ENCODE measurements at places on chromosomes 13 and 19.

- DNase-seq, result no peak
These were observed 26.3 kb downstream of the EPS15L1 start for GRCh38 chr19:16445238-16446107.

DNA sequence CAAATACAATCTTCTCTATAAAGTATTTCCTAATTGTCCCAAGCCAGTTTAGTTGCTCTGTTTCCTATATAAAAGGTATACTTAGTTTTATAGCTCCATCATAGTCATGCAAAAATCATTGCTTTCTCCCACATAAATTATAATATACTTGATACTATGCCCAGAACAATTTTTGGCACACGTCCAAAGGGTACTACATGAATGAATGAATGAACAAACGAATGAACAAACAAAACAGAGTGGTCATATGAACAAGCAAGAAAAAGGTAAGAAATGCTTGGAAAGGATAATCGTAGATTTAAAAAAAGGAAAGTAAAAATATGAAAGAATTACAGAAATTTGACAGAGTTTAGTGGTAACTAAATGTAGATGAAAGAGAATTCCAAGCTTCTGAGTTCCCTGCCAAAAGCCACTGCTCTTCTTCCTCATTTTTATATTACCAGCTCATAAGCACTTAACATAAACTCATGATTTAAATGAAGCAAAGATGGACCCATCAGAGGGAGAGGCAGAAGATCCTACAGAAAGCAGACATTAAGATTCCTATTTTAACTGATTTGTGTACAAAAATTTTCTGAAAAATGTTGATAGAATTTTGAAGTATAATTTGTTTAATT is 123.2 kb downstream of the ENOX1 start:
- no peak for DNase-seq

- DNase-seq, result no peak
These were observed 3.2 kb downstream of the NFIC start for GRCh38 chr19:3369337-3370213.

DNA sequence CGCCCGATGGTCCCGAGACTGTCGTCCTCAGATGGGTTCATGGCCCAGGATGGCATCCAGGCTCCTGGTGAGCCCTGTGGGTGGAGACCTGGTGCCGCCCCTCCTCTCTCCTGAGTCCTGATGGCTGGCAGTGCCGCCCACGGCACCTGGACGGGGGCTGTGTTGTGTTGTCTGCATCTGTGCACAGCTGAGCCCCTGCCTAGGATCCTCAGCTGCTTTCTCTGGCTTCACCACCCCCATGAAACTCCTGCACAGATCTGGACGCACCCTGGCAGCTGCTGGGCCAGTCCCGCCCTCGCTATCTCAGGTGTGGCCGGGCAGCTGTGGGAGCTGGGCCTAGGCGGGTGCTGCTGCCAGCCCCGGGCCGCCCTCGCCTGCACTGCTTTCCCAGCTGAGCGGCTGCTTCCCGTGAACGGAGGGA is 27.7 kb downstream of the MCF2L start:
- DNase-seq, result no peak

GRCh38 chr13:55234311-55234710 is 1906.4 kb upstream of the PRR20A start:
- DNase-seq, result no peak

DNA sequence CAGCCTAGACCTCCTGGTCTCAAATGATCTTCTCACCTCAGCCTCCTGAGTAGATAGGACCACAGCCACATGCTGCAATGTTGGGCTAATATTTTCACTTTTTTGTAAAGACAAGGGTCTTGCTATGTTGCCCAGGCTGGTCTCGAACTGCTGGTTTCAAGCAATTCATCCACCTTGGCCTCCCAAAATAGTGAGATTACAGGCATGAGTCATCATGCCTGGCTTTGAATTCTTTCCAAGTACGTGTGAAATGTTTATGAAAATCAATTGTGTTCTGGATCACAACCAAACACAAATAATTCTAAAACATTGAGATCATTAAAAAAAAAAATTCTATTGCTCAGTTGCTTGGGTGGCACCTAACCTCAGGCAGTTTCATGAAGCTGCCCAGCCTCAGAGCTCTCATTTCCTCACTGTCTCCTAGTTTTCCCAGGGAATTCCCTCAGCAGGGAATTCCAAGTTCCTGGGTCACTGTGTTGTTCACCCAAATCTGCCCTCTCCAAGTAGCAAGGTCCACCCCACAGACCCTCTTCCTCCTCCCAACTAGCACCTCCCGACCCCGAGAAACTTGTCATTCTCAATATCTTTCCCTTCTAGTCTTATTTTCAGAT is 44.8 kb downstream of the ING1 start:
- DNase-seq, result no peak

GRCh38 chr13:21033856-21034602 is 27.4 kb downstream of the LATS2 start:
- DNase-seq, result no peak

- no peak for DNase-seq
These were observed 14.6 kb downstream of the AKT2 start for GRCh38 chr19:40270362-40271089.

DNA sequence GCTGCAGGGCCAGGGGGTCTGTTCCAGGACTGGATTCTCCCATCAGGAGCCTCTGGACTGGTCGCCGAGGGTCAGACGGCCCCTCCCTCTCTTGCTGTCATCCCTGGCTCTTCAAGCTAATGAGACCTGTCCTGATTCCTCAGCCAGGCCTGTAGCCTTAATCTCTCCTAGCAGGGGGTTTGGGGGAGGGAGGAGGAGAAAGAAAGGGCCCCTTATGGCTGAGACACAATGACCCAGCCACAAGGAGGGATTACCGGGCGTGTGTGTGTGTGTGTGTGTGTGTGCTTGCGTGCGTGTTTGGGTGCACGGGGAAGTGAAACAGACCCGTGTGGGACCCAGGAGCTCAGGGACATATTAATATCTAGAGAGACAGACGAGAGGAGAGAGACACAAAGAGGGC is 1.9 kb upstream of the CRX start:
- no peak for DNase-seq

- no peak for DNase-seq
These were observed 17.7 kb downstream of the PNMA8A start for GRCh38 chr19:46453661-46454060.

DNA sequence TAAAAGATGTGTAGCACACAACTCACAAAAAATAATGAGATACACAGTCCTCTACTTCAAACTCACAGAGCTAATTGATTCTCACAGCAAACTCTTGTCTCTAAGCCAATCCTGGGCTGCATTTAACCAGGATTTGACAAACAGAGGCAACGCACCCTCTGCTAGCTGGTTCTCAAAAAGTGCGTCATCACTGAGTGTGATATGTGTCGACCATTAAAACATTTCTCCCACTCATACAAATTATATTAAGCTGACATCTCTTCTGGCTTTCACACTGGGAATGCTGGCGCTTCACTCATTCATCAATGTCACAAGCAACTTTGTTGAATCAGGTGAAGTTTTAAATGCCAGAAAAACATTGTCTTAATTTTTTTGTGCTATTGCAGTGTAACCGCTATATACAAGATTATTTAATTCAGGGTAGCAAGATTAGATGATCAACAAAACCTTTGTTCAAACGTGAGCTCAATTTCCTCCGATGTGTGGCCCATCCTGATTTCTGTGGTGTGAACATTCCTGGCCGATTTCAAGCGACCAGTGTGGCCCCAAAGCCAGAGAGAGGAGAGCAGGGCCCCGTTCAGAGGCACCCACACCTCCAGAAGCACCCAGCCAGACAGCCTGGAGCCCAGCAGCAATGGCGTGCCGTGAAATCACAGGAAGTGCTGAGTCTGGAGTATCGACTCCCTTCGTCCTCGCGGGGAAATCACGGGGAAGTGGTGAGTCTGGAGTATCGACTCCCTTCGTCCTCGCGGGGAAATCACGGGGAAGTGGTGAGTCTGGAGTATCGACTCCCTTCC is 49.4 kb downstream of the RASA3 start:
- no peak for DNase-seq

DNA sequence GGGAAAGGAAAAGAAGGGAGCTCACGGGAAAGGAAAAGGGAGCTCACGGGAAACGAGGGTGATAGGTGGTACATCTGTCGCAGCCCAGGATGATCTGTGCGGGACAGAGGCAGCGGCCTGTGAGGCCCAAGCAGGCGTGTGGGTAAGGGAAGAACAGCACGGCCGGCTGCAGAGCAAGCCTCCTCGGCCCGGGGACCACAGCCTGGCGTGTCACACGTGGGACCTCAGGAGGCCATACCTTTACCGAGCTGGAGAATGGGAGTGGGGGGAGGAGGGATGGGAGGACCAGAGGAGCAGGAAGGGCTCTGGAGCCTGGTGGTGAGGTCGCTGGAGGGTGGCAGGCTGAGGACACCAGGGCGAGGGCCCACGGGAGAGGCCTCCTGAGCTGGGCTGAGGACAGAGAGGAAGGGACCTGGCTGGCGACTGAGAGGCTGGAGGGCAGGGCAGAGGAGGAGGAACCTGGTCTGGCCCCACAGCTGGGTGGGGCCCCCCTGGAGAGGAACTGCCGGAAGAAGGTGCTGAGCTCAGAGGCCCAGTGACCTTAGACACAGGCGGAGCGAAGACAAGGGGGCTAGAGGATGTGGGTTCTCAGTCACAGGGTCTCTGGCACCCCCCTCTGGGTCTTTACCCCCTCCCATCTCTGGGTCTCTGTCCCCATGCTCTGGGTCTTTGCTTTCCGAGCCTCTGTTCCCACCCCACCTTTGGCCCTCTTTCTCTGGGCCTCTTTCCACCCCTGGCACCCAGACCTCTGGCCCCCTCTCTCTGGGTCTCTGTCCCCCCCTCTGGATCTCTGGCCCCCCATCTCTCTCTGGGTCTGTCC is 2.9 kb upstream of the FTL start:
- peak; percentile 82 for DNase-seq

DNA sequence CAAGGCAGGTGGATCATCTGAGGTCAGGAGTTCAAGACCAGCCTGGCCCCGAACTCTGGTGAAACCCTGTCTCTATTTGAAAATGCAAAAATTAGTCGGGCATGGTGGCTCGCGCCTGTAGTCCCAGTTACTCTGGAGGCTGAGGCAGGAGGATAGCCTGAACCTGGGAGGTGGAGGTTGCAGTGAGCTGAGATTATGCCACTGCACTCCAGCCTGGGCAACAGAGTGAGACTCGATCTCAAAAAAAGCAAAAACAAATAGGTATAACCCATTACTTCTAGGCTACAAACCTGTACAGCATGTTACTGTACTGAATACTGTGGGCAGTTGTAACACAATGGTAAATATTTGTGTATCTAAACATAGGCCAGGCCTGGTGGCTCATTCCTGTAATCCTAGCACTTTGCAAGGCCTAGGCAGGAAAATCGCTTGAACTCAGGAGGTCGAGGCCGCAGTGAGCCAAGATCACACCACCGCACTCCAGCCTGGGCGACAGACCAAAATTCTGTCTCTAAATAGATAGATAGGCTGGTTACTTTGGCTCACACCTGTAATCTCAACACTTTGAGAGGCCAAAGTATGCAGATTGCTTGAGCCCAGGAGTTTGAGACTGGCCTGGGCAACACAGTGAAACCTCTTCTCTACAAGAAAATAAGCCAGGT is 63.5 kb downstream of the MYO9B start:
- DNase-seq, result no peak

GRCh38 chr13:28325022-28325421 is 169.9 kb downstream of the FLT1 start:
- no peak for DNase-seq

DNA sequence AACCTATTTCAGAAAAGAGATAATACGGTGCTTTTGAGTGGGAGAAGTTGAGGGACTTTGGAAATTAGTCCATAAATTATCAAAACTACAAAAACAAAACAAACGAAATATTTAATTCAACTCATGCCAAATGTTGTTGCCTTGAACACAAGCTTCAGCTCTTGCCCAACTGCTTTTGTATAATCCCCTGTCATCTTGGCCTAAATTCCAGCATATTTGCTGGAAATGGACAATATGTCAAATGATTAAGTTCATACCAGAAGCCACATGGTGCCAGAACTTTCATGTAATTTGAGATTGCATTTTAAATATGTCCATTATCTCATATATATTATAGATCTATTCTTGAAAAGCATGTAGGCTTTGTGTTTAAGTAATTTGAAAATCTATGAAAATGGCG is 373.7 kb upstream of the SLITRK6 start:
- DNase-seq, result no peak

DNA sequence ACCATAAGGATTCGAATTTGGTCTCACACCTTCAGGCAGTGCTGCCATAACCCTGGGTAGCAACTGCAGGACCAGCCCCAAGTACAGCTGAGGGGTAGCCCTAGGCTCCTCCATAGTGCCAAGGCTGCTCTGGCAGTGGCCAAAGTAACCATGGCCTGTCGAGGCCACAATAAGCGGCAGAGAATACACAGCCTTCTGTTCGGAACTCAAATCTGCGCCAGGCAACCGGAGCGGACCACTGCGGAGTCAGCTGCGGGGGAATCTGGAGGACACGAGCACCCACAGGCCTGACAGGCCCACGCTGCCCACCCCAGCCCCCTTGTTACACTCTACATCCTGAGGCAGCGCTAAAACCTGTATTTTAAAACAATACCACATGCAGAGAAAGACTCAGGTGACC is 48.7 kb downstream of the CCDC70 start:
- no peak for DNase-seq

DNA sequence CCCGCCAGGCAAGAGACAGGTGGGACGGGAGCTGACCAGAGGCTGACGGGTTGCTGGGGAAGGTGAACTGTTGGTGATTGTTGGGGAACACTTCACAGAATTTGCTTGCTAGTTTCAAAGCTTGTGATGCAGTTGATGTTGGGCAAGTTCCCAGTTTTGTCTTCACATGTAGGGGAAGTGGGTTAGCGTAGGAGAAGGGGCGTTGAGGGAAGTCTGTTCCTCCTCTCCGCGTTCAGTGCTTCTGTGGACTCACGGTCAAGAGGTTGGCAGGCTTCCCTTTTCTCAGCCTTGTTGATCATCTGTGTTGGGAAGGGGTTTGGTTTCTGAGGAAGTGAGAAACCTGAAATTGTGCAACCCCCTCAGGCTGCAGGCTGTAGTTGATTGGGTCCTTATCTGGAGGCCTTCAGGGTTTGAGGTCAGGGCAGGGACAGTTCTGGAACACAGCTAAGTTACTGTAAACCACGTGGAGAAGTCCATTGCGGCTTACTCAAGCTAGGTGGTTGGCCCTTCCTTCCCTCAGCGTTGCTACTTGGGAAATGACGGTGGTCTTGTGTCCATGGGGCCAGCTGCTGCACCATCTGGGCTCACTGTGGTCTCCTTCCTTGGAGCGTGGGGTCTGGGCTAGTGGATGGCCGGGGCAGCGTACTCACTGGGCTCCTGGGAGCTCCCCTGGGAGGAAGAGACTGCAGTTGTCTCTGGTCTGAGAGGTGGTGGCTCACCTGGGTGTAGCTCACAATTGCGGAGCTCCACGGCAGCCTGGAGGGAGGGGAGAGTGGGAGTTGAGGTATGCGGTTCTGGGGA is 7.5 kb downstream of the RPS9 start:
- peak; percentile 98 for DNase-seq

DNA sequence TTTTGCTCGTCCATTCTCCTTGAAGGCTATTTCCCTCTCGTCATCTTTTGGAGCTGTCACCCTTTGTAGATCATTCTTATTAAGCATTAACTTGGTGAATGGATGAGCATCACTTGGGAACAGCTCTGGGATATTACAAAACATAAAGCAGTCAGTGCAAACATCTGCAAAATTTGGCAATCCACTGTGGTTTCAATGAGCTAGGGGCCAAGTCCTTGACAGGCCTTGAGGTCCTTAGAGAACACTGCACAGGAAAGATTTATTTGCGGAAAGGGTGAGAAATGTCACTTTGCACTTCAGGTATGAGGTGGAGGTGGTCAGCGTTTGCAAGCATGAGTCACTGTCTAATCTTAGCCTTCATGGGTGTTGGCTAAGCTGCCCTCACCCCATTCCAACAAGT is 239.7 kb upstream of the MAB21L1 start:
- no peak for DNase-seq
